ENCODE measurements at places on chromosomes 13 and 19.

- DNase-seq: no peak
Observed at GRCh38 chr13:32824675-32825074, 191.5 kb upstream of the KL start.

DNA sequence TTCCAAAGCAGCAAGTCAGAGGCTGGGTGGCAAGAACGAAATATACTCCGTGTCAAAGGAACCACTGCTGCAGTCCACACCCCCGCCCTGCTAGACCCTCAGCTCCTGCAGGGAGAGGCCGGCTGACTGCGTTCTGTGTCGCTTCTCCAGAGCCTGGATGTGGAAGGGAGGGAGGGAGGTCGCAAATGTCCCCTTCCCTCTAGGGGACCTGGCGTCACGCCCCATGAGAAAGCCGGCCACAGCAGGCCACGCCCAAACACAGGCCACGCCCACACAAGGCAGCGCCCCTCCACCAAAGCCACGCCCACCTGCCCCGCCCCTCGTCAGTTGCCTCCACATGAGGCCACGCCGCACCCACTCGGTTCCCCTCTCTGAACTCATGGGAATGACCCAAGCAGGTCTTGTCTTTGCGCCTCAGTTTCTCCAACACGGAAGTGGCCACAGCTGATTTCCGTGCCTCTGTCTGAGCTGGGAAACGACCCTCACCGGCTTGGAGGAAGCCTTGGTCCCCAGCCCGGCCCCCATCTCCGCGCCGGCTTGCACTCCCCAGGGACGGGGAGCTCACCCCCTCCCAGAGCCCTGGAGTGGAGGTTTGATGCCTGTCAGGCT, 38.4 kb upstream of the TCF3 start:
- DNase-seq: peak; percentile 16

DNA sequence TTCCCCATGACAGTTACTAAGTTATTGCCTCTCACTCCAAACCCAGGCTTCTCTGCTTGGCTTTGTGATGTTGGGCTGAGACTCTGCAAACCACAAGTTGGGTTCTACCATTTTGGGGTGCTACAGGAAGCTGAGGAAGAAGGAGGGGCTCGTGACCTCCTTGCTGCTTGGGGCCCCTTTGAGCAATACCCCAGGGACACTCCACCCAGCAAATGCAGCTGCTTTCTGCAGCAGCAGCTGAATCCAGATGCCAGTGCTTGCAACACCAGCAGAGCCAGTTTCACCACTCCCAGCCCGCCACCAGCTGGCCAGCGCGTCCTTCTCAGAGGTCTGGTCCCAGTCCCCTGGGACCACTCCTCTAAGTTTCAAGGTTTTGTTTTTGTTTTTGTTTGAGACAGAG, 22.0 kb upstream of the UBAC2 start:
- no peak for DNase-seq

DNA sequence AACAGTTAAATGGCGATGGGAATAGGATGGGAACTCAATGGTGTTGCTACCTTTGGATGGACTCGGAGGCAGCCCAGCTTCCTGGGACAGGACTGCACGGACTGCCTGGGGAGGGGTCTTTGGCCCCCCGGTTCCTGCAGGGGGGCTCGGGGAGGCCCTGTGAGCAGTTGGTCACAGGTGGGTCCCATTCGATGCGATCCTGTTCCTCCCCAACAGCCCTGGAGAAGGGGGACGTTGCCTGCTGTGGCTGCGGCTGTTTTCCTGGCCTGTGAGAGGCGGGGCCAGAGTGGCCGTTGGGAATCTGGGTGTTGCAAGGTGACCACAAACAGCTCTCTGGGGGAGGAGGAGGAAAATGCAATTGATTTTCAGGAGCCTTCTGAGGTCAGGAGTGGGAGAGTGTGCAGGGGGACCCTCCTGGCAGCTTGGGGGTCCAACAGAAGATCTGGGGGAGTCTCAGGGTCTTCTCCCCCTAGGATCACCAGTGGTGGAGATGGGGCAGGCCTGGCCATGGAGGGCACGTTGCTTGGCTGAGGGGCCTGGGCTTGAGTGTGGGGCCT, 1.9 kb upstream of the PLPPR3 start:
- no peak for DNase-seq

GRCh38 chr13:42781352-42781751, at the start of gene FAM216B:
Gene FAM216B, plus strand, starts transcription at chr13:42781584. Its CDS starts 2,484 bp downstream, at chr13:42784068.
- DNase-seq: no peak

GRCh38 chr19:3378352-3379150, 12.2 kb downstream of the NFIC start:
- DNase-seq: no peak

GRCh38 chr13:109545931-109546330, 240.5 kb downstream of the IRS2 start:
- DNase-seq: no peak

DNA sequence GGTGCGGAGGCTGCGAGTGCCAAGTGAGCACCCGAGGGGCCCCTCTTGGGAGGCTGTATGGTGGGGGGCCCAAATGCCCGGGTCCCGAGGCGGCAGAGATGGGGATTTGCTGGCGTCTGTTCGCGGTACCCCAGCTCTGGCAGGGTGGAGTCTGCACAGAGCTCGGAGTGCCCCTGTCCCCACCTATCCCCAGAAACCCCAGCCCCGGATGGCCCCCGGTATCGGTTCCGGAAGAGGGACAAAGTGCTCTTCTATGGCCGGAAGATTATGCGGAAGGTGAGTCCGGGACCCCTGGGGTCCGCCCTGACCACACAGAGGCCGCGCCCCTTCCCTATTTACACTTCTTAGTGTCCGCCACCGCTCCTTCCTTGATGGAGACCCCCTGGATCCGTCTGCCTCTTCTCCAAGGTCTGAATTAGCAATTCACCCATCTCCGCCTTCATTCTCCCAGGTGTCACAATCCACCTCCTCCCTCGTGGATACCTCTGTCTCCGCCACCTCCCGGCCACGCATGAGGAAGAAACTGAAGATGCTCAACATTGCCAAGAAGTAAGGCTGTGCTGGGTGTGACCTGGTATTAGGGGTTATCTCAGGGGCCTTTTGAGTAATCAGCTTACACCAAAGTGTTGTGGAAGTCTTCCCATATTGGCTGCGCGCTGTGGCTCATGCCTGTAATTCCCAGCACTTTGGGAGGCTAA, 630 bp downstream of the PNPLA6 start:
- DNase-seq: no peak

Data from stimulated activated CD8-positive, alpha-beta memory T cell treated with anti-CD3 and anti-CD28 coated beads, Interleukin-12 subunit alpha, Interleukin-12 subunit beta, amount 100 ng/mL, for 4 hours (primary cell).